ENCODE measurements at places on chromosomes 1 and 21.

- DNase-seq, result no peak
These were observed 68.9 kb downstream of the UCK2 start for GRCh38 chr1:165896277-165896676.

DNA sequence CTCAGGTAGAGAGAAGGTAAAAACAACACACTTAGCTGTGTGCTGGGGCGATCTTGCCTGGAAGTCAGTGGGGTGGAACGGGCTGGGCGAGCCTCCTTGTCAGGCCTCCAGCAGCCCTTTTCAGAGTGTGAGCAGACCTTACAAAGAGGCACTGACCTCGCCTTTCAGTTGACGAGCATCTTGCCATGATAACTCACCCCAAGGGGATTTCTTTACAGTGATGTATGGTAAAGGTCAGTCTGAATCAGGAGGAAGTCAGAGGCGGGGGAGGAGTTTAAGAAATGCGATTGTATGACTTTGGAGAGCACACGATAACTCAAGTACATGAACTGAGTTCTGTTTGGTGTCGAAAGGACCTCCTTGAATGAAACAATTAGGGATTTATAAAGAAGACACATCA is 326.5 kb upstream of the PROX1 start:
- no peak for DNase-seq

DNA sequence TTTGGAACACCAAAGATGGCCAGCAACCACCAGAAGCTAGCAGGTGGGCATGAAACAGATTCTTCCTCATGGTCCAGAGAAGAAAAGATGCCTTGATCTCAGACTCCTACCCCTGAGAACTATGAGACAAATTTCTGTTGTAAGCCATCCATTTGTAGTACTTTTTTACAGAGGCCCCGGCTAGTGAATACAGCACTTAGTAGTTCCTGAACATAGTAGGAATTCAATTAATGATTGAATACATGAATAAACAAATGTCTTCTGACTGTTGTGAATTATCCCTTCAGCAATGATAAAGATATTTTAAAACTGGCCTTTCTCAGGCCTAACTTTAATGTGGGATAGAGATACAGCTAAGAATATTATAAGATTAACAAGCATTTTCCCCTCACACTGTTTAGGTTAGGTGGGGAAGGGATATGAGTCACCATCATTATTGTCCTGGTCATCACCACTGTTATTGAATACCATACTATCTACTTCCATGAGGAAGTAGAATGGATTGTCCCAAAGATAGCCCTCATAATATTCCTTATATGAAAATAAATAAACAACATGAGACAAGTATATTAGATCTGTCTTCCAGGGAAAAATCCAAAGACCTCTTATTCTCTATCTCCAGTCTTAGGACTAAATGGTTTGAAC is 51.4 kb downstream of the ADCY10 start:
- no peak for DNase-seq

GRCh38 chr21:34343838-34344381 is 19.9 kb upstream of the KCNE2 start:
- no peak for DNase-seq

DNA sequence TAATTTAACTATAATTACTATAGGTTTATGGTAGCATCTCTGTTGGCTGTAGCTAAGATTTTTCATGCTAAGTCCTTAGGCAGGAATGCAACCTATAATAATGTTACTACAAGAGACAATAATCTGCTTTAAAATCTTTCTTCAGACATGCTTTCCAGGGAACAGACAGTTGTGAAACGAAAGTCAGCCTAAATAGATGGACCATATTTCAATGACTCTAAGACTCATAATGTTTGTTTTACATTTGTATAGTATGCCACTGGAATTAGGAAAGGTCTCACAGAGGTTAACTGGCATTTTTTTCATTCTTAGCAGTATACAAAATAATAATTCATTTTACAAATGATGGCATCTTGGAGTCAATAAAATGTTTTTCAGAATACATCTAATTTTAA is 8.1 kb downstream of the RERE start:
- no peak for DNase-seq

DNA sequence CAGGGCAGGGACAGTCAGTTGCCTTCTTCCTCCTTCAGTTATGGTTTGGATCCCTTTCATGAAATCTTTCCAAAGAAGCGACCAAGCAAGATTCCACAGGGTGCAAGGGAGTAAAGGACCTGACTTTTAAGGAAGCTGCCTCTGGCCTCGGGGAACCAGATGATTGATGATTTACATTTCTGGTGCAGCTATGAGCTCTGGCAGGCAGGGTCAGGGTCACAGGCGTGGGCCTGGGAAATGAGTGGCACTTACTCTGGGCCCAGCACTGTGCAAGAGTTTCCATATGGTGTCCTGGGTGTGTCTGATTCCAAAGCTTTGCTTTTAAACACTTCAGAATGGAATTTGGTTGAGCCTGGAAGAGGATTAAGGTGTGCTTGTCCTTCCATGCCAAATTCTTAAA is 7.2 kb upstream of the CRABP2 start:
- DNase-seq, result no peak

GRCh38 chr1:170583186-170583585 is 51.2 kb downstream of the GORAB start:
- DNase-seq, result no peak

- no peak for DNase-seq
These were observed 20.3 kb downstream of the TSPAN2 start for GRCh38 chr1:115068826-115069585.

GRCh38 chr1:44828003-44828651 is 14.9 kb downstream of the PTCH2 start:
- no peak for DNase-seq

DNA sequence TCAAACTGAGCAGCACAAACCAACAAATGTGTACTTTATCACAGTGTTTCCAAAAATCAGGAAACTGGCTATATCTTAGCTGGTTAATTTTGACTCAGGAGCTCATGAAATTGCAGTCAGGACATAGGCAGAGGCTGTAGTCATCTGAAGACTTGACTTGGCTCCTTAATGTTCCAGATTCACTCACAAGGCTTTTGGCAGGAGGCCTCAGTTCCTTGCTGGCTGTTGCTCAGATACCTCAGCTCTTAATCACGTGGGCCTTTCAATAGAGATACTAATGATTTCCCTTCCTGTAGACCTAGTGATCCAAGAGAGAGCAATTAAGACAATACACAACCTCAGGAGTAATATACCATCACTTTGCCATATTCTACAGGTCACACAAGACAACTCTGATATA is 537.7 kb downstream of the BRINP3 start:
- no peak for DNase-seq

- no peak for DNase-seq
These were observed 2.3 kb upstream of the RIPK4 start for GRCh38 chr21:41769111-41769510.

GRCh38 chr1:20399196-20399595 is 86.8 kb downstream of the CAMK2N1 start:
- no peak for DNase-seq

DNA sequence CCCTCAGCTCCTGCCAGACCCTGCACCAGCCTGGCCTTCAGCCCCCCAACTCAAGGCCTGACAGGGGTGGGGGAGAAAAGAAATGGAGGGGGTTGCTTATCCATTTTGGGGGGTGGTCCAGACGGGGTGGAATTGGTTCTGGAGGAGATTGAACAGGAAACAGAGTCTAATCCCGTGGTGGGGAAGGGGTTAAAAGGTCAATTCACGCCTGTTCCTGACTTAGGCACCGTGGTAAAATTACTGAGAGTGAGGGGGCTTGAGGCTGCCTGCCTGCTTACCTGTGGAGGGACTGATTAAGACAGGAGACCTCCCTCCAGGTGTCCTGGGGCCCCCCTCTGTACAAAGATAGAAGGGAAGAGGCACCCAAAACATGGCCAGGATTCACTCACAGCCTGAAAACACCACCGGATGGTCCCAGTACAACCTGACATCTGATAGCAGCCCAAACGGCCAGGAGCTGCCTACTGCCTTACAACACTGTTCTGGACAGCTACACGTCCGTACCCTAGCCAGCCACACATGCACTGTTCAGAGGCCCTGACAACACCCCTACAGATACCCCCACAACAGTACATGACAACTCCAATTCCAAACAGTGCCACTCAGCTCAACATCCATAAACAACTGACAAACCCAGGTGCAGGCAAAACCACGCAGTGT is 31.8 kb downstream of the AHDC1 start:
- no peak for DNase-seq

DNA sequence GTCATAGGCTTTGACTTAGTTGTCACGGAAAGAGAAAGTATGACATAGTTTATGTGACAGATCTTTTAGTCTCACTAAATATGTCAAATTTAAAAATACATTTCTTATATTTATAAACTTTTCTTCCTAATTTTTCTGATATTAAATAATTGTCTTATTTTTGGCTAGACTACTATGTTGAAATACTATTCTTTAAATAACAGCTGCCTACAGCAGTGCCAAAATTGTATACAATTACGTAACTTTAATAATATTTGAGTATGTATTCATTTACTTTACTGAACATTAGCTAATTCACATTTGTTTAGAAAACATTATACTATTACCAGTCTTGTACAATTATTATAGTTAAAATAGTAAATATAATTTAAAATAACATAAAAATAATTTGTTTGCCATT is 137.4 kb downstream of the ADGRL4 start:
- no peak for DNase-seq

- no peak for DNase-seq
These were observed 163.2 kb downstream of the ZBTB18 start for GRCh38 chr1:244214009-244214967.

DNA sequence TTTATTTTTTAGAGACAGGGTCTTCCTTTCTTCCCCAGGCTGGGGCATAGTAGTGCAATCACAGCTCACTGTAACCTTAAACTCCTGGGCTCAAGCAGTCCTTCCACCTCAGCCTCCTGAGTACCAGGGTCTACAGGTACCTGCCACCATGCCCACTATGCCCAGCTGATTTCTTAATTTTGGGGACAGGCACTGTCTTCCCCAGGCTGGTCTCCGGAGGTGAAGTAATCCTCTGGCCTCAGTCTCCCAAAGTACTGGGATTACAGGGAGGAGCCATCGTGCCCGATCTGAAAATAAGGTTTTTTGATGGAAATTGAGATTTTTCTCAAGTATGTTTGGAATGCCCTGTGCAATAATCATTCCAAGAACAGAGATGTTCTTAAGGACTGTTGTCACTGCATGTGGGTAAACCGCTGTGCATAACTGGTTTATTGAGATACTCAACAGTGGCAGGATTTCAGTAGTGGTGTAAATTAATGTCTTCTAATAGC is 934 bp upstream of the MSH4 start:
- DNase-seq, result no peak

DNA sequence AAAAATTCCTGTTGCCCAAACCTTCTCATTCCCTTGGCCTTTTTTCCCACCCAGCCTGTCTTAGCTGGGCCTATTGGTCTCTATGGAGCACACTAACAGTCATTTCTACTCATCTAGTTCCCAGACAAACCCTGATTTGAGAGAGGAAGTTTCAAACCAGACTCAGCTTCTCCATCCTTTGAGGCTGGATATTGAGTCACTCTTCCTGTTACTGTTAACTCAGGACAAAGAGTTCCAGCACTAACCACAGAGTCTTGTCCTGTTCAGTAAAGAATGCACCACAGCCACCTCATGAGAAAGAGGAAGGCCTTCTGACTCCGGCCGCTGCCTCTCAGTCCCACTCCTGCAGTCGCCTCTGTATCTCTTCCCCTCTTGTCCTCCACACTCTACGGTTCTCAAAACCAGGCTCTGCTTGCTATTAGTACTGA is 137.8 kb downstream of the PTPRC start:
- no peak for DNase-seq

DNA sequence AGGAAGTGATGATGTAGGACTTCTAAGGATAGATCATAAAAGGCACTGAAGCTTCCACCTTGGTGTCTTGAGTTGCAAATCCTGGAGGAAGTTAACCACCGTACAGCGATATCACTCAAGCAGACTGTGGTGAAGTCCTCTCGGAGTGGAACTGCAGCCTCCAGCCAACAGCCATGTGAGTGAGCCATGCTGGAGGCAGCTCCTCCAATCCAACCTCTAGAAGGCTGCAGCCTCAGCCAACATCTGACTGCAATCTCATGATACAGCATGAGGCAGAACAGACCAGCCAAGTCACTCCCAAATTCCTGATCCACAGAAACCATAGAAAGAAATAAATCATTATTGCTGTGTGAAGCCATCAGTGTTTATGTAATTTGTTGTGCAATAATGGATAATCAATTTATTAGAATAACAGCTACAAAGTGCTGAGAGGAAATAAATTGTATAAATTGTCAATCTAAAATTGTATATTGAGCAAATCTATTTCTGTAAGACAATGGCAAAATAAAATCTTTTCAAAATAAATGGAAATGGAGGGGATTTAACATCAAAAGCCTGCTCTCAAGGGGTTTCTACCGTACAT is 65.0 kb downstream of the PRSS38 start:
- no peak for DNase-seq

DNA sequence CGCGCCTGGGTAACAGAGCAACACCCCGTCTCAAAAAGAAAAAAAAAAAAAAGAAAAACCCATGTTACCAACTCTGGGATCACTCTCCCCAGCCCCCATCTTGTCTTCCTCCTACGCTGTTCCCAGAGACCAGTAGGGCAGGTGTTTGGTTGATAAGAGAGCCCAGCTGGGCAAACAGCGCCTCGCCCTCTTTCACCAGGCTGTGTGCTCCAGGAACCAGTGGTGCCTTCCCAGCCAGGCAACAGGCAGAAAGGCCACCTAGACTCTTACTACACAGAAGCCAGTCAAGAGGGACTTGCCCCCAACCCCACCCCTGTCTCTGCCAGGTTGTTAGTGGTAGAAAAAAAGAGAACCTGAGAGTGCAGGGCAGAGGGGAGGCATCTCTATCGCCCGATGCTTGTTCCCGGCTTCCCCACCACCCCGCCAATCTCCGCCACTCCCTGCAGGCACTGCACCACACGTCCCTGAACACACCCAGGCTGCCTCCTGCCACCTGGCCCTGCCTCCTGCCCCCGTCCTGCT is 14.0 kb upstream of the CTRC start:
- no peak for DNase-seq

DNA sequence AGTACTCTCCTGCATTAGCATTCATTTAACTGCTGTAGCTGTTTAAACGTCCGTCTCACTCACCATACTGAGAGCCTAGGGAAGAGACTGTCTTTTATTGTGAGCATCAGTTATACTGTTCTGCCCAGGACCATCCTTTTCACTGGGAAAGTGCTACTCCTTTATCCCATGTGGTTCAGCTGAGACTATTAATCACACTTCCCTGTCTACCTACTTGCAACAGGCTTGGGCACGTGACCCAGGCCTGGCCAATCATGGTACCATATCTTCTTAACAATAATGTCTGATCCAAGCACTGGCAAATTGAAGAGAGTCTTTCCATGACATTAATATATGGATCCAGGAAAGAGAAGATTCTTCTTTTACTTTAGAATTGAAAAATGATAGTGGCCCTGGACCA is 108.1 kb downstream of the TM2D1 start:
- DNase-seq, result no peak

GRCh38 chr21:42009018-42009830 is 936 bp downstream of the ZBTB21 start:
- peak; percentile 18 for DNase-seq

DNA sequence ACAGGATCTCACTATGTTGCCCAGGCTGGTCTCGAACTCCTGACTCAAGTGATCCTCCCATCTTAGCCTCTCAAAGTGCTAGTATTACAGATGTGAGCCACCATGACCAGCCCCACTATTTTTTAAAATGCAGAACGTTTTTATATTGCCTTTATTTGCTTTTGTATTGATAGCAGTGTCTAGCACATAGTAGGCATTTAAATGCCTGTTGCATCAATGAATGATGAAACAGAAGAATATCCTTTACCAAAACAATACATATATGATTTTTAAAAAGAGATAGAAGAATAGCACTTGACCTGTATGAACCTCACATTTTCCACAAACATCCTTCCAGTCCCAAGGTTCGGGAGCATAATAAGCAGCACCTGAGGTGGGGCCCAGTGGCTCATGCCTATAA is 16.5 kb upstream of the FRRS1 start:
- DNase-seq, result no peak

All from effector memory CD8-positive, alpha-beta T cell (primary cell).